NCI-H345 (cell line): ENCODE measurements at places on chromosomes 12 and 14.

- DNase-seq = no peak
Observed at GRCh38 chr14:68365228-68365627, 427.6 kb downstream of the ZFP36L1 start.

- no peak for DNase-seq
Observed at GRCh38 chr12:43309959-43310358, 242.0 kb downstream of the ADAMTS20 start.

GRCh38 chr14:91299121-91300115, 54.9 kb upstream of the GPR68 start:
- peak; percentile 85 for DNase-seq

DNA sequence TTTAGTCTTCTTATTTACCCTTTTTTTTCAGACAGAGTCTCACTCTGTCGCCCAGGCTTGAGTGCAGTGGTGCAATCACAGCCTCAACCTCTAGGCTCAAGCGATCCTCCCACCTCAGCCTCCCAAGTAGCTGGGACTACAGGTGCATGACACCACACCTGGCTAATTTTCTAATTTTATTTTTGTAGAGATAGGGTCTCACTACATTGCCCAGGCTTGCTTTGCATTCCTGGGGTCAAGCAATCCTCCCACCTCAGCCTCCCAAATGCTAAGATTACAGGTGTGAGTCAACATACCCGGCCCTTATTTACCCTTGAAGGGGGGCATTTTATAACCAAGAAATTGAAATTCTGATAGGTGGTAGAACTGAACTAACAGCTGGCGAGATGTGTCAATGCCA, 21.0 kb downstream of the HECTD4 start:
- no peak for DNase-seq

- no peak for DNase-seq
Observed at GRCh38 chr12:10018386-10018785, 8.0 kb downstream of the CLEC12B start.

- DNase-seq = no peak
Observed at GRCh38 chr14:89293314-89293916, 123.6 kb downstream of the FOXN3 start.

GRCh38 chr12:89994911-89995310, 286.3 kb upstream of the ATP2B1 start:
- DNase-seq = no peak
